Heart left ventricle (tissue), 16 donors: ENCODE measurements at places on chromosomes 1 and 21.

- DNase-seq = no peak
These were observed 10.0 kb downstream of the SCNN1D start for GRCh38 chr1:1290238-1290731.

GRCh38 chr1:53739109-53739681 lies at the start of gene GLIS1:
TSS of gene GLIS1 (minus strand) at chr1:53739164. CDS start at chr1:53738064, 1,100 bp downstream.
- DNase-seq = peak; percentile 83

GRCh38 chr1:186950547-186950946 lies 121.8 kb downstream of the PLA2G4A start:
- DNase-seq = no peak

DNA sequence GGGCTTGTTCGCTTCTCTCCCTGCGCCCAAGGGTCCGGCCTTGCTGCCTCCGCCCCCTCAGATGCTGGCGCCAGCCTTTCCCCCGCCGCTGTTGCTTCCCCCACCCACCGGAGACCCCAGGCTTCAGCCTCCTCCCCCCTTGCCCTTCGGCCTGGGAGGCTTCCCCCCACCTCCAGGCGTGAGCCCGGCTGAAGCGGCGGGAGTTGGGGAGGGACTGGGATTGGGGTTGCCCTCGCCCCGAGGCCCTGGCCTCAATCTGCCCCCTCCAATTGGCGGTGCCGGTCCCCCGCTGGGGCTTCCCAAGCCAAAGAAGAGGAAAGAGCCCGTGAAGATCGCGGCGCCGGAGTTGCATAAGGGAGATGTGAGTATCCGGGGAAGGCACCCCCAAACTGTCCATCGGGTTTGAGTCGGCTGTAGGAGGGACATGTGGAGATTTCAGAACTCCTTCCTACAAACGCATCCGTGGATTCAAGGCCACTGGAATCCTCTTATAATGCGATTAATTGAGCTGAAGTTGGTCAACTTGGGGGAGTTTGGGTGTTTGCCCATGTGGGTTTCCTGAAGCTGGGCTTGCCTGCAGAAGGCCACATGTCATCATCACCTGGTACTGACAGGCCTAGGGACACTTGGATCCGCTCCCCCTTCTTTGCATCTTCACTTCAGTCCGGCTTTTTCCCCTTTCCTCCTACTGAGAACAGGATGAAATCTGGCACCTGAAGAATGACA lies 707 bp downstream of the PRCC start:
- DNase-seq = peak; percentile 33

DNA sequence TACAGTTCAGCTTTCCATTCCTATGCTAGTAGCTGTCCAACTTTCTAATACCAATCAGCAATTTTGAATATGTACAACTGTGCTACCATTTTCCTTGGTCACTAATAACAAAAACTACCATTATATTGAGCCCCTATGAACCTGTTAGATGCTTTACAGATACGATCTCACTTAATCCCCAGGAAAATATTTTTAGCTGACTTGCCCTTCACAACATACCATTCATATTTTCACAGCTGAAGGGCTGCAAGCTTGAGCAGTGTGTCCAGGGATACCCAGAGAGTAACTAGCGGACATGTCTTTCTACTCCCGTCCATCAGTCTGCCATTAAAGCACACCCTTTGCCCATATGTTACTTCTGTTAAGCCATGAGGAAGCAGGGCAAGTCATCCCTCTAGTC lies 140.5 kb downstream of the SPATA46 start:
- no peak for DNase-seq

DNA sequence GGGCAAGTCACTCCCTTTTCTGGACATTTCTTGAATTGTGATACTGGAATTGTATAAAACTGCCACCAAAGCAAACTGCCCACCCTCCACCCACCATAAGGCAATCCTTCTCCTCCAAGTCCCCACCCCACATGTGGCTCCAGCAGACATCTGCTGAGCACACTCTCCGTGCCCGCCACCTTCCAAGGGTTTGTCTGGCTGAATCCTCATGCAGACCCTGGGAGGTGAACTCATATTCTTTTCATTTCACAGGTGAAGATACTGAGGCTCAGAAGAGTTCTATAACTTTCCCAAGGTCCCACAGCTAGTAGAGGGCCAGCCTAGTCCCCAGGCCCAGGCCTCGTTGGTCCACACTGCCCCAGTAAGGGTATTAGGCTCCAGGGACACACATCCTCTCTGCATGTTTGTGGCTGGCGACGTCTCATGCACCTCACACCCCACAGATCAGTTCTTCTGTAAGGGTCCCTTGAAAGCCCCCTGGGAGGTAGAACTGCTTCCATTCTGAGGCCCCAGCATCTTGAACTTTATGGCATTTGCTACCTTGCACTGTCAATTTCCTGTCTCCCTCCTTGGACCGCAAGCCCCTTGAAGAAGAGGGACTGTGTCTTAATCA lies 14.1 kb downstream of the CNTN2 start:
- DNase-seq = no peak

DNA sequence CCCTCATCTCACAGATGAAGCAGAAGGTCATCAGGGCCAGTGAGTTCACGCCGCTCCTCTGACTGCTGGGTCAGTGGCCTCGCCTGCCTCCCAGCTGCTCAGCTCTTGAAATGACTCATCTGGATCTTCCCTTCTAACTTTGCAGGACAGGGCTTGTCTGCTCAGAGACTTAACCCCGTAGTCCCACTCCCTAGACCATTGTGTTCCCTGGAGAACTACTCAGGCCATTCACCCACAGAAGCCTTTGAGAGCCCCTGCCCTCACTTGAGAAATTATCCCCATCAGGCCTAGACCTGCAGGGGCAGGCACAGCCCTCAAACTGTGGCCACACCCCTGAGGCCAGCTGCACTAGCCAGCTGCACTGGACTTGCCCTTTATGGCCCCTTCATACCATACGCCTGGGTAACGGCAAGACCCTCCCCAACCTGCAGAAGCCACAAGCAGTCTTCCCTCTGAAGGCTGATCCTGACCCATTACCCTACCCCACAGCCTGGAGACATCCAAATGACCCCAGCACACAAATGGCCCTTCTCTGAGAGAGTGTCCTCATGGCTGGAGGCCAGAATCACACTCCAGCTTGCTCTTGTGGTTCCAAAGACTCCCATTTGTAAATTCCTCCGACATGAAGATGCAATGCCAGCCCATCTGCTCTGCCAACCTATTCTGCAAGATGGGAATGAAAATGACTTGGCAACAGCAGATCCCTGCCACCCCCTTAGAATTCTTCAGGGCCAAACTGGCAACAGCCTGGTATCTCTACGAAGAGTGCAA lies 33.2 kb downstream of the RCSD1 start:
- peak; percentile 77 for DNase-seq

DNA sequence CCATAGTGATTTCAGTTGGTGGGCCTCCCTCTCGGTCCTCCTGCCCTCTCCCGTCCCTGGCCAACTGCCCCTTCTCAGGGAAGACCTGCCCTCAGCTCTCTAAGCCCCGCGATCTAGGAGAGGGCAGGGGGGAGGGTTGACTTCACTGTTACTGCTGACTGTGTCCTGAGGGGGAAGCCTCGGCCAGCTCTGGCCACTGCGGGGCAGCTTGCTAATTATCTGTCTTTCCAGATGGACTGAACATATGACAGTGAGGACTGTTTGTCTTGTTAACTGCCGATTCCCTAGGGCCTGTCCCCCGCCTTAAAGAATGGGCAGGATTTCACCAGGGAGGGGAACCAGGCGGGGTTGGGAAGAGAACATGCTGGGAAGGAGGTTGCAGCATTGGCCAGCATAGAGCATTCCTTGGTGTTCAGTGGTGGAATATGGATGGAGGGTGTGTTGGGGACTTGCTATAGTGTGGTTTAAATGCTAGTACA lies 22.9 kb downstream of the NIPAL3 start:
- peak; percentile 47 for DNase-seq

- DNase-seq = no peak
These were observed 4.6 kb downstream of the SMIM1 start for GRCh38 chr1:3777078-3777547.

DNA sequence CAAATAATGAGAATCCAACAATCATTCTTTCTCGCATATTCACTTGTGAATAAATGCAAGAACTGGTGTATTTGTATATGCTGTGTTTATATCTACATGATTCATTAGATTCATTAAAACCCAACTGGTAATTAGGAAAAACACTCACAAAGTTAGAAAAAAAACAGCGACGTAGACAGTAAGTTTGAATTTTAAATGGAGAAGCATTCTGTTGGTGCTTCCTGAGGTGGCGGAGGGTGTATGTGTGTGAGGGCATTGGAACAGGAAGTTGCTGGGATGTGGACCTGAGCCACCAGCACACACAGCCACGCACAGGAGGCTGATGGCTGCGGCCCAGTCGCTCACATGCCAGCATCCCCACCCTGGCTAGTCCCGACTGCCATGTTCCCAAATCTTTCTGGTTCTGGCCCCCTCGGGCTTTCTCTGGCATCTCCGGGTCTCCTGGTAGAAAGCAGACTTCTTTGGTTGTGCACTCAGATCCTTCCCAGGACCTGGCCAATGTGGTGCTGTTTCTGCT lies 121.6 kb upstream of the IRF2BP2 start:
- DNase-seq = no peak

- DNase-seq = peak; percentile 90
These were observed 16.9 kb downstream of the SLC2A1 start for GRCh38 chr1:42941640-42942330.

DNA sequence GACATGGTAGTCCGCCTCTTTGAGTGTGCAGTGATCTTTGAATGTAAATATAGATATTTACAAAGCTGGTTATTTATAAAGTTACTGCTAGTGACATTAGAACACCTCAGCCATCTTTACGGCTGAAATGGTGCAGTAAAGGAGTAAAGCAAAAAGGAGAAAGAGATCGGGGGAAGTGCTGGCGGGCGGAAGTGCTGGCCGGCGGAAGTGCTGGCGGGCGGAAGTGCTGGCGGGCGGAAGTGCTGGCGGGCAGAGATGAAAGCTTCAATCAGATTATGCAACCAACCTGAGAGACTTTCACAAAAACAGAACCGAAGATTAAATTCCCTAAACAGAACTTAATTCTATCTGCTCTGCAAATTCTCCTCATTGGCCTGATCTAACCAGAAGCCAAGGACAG lies 1.4 kb upstream of the OR14A16 start:
- DNase-seq = no peak

DNA sequence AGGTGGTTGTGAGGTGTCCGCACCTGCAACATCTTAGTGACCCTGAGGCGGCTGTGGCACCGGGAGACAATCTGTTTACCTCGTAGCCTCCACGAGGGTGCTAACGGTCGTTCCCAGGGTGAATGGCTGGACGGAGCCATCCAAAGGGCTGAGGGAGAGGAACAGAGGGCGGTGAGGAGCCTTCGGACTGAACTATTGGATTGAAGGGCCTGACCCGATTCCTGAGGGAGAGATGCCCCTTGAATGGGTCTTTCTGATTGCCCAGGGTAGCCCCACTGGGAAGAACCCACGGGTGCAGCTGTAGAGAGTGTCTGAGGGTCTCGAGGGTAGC lies 2.3 kb downstream of the NR5A2 start:
- no peak for DNase-seq

DNA sequence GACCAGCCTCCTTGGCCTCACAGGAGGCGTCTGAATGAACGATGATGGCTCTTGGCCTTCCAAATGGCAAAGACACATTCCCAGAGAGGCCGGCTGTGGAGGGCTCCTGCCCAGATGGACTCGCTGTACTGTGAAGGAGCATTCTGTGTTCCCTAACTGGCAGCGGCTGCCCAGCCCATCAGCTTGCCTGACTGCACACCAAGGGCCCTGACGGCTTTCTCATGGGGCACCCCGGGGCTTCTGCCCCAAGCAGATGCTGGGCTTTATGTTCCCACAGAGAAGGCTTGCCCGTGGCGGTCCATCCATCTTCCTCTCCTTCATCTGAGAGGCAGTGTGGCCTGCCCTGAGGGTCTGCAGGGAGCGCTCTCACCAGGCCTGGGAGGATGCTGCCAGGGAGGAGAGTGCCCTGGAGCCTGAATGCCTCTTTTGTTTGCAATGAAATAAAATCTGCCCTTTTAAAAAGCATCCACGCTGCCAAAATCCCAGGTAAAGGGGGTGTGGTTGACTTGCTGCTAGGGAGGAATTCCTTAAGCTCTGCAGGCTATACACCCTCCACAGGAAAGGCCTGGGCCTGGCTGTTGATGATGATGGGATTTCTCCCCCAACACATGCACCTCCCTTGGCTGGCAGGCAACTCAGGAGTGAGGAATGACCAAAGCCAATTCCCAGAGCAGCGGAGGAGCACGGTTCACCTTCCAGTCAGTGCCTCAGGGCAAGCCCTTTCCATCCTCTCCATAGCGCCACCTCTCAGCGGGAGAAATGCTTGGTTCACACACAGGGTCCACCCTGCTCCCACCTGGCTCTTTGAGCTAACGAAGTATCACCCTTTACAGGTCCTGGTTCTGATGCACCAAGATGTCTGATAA lies 84.6 kb upstream of the SSX2IP start:
- DNase-seq = no peak

DNA sequence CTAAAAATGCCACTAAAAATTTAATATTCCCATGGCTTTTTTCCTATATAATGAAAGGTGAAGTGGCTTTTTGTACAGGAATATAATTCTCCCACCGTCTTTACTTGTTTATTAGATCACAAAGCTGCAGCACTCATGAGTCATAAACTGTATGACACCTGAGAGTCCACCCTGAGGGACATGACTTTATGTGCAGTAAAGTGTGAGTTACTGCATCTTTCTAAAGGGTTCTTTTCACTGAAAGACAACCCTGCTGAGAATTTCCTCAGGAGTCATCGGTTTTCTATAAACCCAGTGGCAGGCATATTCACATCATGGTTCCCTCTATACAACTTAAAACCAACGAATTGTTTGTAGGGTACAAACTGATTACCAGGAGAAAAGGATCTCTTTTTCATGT lies 77.4 kb downstream of the APP start:
- DNase-seq = no peak

GRCh38 chr1:224497714-224498573 lies 63.3 kb upstream of the WDR26 start:
- no peak for DNase-seq

DNA sequence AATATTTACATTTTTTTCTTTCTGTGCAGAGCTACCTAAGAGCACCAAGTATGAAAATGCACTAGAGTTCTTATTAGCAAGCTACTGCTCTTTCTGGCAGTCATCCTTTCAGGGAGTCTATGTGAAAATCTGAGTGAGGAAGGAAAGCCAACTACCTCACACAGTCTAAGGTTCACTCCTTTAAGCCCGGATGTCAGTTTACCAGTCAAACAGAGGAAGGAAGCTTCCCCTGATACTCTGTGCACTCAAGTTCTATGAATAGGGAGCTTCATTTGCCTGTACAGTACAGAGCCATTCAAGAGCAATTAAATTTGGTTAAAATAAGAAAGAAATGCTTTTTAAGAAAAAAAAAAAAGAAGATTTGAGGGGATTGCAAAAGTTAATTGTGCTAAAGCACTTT lies 6.9 kb downstream of the COL11A1 start:
- DNase-seq = no peak

DNA sequence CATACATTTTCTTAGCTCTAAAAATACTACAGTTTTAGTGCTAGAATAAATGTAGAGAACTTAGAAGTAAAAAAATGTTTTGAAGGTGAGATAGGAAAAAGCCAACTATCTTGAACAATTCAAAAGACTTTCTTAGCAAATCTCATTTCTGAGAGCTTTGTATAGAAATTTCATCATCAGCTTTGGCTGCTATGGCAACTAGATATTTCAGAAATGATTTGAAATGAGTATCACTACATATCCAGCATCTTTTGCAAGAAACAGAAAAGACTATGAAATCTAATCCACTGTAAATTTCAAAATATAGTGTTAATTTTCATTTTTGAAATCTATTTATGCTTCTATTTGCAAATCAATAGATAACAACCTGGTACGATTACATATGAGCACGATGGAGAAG lies 57.7 kb downstream of the RGS7 start:
- no peak for DNase-seq
